ENCODE measurements at places on chromosomes 4 and X. TPM values are rescaled to one million over a fixed set of nuclear protein-coding genes. Genes with fewer than 3 reads are reported as not detected.

Gene CDX4
- not detected for total RNA-seq

DNA sequence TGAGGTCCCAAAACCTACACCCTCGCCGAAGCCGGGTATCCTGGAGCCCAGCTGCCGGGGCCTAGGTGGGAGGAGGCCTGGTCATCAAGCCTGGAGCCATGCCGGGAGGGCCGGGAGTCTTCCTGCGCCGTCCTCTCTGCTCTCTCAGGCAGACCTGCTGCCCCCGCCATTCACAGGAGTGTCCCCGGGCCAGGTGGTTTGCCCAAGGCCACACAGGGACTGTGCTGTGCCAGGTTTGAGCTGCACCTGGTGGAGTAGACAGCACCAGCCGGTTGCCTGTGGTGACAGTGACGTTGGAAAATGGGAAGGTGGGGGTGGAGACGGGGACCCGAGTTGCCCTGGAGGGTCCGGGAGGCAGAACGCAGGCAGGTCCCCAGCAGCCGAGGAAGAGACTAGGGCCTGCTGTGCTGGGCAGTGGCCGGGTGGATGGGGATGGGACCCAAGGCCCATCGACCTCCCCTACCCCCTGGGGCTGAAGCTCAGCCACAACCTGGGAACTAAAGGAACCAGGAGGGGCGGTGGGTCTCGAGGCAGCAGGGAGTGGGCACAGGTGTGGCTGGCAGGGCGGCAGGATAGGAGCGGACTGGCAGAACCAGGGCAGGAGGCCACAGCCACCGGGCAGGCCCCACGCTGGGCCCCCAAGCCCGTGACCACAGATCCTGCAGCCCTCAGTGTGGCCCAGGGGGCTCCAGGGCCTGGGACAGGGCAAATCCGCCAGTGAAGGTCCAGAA is 9.5 kb downstream of the DOK7 start:
- DNase-seq: no peak

- no peak for DNase-seq
Observed at GRCh38 chrX:148917441-148917840, 417.0 kb downstream of the AFF2 start.

GRCh38 chr4:95429416-95429815 is 119.4 kb downstream of the UNC5C start:
- no peak for DNase-seq

- no peak for DNase-seq
Observed at GRCh38 chr4:183399126-183399522, 45.3 kb upstream of the CDKN2AIP start.

GRCh38 chr4:144350706-144351105 is 210.2 kb upstream of the GYPA start:
- no peak for DNase-seq

- no peak for DNase-seq
Observed at GRCh38 chr4:16573739-16574138, 324.7 kb downstream of the LDB2 start.

GRCh38 chr4:54496412-54496811 is 161.3 kb upstream of the KIT start:
- DNase-seq: no peak

DNA sequence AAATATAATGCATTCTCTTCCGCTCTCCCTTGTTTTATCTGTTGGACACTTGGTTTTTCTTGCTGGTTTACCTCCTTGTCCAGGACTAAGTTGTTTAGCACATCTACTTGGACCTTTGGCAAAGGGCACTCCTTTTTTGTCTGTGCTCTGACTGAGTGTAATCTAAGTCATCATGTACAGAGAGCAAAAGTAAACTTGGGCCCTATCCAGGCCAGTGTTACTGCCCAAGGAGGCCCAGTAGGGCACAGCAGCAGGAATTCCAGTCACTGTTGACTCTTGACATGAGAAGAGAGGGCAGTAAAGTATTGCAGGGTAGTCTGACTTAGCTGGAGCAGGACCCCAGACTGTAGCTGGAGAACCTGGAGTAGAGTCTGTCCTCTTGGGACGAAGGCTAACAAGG is 445.5 kb downstream of the ZIC3 start:
- DNase-seq: no peak

GRCh38 chr4:24638396-24638875 is 54.1 kb upstream of the DHX15 start:
- no peak for DNase-seq

DNA sequence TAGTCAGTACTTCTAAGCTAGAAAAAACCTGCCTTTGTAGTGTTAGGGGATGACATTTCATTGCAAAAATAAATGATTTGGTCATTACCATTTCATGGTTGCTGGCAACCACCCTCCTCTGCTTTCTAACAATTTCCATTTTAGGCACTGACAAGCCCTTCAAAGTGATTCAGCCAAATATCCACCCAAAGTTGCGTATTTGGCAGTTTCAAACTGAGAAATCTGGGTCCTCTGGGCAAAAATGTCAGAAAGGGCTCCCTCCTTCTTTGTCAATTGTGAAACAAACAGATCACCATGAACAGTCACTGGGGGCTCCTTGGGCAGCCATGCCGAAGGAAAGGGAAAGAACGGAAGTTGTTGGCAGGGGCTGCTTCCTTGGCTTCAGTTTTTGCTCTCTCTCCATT is 33.0 kb downstream of the PLAC1 start:
- no peak for DNase-seq

DNA sequence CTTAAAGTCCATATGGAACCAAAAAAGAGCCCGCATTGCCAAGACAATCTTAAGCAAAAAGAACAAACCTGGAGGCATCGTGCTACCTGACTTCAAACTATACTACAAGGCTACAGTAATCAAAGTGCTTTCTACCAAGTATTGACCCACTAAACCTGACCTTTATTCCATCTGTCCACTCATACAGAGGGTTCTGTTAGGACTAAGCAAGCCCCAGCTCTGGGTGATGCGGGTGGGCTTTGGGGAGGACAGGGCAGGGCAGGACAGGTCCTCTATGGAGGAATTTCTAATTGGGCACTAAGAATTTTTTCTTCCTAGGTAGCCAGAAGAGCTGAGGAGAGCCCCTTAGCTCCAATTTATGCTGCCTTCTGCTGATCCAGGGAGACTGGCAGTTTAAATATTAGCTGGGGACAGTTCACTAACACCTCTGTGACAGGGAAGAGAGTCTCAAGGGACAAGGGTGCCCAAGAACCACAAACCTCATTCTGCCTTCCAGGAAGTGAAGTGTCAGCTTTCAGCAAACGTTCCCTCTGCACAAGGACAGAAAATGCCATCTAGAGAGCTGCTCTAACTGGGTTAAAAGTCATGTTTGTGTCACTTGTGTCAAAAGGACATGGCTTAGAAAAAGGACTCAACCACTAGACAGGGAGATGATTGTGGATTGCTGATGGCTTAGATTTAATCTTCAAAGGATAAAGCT is 143.2 kb downstream of the KIT start:
- DNase-seq: no peak

Measured in pulmonary artery endothelial cell (primary cell).